Amygdala (tissue), 56 donors: ENCODE measurements at places on chromosomes 7 and 10.
A peak's percentile ranks its signal among the peaks of the same experiment; 100 is the strongest.

- DNase-seq, result no peak
Measured at GRCh38 chr7:602341-603141, 82.9 kb upstream of the PDGFA start.

- no peak for DNase-seq
Measured at GRCh38 chr10:49132362-49132737, 1.5 kb downstream of the FAM170B start.

DNA sequence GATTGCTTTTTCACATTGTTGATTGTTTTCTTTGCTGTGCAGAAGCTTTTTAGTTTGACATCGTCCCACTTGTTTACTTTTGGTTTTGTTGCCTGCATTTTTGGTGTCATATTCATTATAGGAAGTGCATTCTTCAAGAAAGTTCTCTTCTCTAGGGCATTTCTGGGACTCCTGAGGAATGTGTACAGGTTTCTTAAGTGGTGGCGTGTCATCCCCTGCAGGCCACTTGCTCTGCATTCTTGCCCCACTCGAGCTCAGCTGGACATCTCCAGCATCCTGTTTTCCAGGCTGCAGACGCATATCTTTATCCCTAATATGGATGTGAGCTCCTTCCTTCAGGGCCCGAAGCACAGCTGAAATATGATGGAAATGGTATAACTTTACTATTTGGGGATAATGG is 255.6 kb upstream of the HABP2 start:
- DNase-seq, result no peak

DNA sequence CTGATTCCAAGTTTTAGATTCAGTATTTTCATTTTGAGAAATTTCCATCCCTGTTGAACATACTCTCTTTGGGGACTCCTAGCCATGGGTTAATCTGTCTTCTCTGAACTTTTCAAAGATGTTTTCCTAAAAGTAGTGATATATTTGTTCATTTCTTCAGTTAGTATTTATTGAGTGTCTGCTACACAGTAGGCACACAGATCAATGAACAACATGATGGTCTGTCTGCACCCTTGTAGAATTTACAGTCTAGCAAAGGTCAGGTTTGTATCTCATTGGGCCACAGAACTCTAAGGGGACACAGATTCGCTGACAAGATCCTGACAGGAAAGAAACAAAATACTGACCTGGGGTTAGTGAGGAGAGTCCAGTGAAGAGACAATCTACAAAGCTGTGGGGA is 42.2 kb upstream of the PAPSS2 start:
- no peak for DNase-seq

DNA sequence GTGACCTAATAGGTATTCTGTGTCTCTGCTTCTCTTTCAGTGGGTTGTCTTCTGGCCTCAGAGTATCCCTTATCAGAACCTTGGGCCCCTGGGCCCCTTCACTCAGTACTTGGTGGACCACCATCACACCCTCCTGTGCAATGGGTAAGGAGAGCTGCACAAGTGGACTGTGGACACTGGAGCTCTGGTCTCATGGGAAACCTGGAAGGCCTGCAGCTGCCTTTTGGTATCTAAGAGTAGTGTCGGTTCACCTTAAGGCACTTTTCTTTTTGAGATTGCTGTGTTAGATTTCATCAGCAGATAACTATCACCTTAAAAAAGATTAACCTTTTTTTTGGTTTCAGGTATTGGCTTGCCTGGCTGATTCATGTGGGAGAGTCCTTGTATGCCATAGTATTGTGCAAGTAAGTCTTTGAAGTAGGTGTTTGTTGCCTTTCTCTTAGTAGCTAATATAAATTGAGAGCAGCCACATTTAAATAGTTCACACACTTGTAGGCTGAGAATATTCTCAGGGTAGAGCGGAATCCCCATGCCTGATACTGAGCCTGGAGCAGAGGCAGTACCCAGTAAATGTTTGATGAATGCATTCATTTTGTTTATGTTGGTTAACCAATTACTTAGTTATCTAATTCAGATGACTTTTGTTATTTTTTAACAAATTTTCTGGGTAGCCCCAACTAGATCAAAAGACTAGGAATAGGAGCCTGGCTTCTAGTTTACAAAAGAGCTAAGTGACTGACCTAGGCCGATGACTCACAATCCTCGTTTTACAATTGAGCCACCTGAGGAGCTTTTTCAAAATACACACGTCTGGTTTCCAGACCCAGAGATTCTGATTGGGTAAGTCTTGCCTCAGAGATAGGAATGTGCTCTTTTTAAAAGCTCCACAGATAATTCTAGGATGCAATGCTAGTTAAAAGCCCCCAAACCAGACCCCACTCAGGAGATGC is 3.6 kb downstream of the TMEM254 start:
- DNase-seq, result no peak

- DNase-seq, result no peak
Measured at GRCh38 chr7:20197125-20197748, 19.9 kb downstream of the MACC1 start.

DNA sequence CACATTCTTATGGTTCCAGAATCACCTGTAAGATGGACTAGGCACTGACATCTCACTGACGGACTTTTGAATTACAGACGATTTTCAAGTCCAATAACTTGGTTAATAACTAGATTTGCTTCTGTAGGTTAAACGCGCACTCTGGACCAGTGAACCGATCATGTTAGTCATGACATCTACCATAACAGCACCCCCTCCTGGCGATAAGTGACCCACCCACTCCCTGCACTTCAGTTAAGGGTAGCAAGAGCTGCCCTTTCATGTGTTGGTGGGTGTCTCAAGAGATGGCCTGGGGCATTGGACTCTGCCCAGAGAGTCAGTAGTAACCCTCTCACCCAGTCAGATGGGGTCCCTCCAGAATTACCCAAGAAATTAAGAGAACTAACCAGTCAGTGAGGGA is 12.9 kb downstream of the GRM8 start:
- DNase-seq, result no peak

GRCh38 chr7:34523226-34523918 is 134.6 kb upstream of the NPSR1 start:
- no peak for DNase-seq

GRCh38 chr10:28676968-28677887 is at the start of gene BAMBI:
BAMBI (plus strand) TSS chr10:28677521; CDS start chr10:28677898, 377 bp downstream.
- DNase-seq, result peak; percentile 85

DNA sequence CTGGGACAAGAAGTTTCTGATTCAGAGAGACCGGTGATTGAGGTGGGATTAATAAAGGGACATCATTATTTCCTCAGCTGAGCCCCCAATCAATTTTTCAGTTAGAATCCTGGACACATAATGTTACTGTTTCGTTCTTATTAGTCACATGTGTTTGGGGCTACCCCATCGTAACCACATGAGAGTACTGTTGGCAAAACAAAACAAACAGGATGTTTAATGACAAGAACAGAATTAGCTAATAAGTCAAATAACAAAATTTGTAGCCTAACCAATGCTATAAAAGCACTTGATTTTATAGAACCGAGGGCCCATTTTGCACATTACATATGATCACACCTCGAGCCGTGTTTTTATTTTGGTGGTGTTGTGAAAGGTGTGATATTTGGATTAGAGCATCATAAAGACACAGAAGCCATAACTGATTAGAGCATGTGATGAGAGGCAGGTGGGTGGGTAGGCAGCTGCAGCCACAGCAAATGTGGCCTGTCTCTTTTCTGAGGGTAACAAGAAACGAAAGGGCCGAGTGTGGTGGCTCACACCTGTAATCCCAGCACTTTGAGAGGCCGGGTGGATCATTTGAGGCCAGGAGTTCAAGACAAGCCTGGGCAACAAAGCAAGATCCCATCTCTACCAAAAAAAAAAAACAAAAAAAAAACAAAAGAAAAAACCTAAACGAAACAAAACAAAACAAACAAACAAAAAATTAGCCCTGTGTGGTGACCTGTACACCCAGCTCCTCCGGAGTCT is 1.8 kb upstream of the VWC2 start:
- DNase-seq, result no peak

GRCh38 chr10:99836711-99837110 is 54.3 kb downstream of the ABCC2 start:
- no peak for DNase-seq

DNA sequence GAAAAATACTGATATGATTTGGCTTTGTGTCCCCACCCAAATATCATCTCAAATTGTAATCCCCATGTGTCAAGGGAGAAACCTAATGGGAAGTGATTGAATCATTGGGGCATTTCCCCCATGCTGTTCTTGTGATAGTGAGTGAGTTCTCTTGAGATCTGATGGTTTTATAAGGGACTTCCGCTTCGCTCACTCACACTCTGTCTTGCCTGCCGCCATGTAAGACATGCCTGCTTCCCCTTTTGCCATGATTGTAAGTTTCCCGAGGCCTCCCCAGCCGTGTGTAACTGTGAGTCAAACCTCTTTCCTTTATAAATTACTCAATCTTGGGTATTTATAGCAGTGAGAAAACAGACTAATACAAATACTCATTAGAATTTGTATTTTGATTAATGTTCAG is 5.1 kb upstream of the MRPS17 start:
- no peak for DNase-seq

DNA sequence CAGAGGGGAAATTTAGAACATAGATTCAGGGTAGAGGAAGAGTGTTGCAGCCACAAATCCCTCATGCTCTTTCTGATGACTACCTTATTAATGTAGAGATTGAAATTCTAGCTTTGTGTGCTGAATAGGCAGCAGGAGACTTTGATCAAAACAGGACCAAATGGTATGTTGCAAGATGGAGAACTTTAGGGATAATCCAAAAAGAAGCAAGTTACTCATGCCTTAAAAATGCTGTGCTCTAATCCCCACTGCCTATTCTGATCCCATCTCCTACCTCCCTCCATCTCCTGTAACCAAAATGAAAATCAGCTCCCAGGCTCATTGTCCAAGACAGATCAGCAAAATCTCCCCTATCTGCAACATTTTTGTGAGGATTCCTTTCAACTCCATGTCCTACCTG is 31.3 kb downstream of the CH25H start:
- DNase-seq, result no peak

- DNase-seq, result no peak
Measured at GRCh38 chr7:83486957-83487356, 162.0 kb downstream of the SEMA3E start.

GRCh38 chr7:2204446-2204845 is 28.3 kb downstream of the MAD1L1 start:
- DNase-seq, result no peak

GRCh38 chr10:65710306-65710705 is 1215.5 kb upstream of the LRRTM3 start:
- no peak for DNase-seq

DNA sequence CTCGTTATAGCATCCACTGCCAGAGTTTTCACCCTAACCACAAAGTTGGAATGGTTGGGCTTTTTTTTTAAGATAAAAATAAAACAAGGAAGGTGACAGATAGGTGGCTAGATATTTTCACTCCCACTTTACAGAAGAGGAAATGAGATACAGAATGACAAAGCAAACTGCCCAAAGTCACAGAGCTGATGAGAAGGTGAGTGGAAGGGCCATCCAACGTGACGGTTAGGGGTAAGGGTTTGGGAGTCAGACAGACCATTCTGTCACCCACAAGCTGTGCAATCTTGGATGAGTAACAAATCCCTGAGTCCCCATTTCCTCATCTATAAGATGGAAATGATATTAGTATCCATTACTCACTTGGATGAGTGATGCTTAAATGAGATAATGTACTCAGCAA is 106.9 kb upstream of the PDLIM1 start:
- DNase-seq, result no peak

GRCh38 chr7:27960415-27960814 is 220.2 kb downstream of the JAZF1 start:
- no peak for DNase-seq

- DNase-seq, result no peak
Measured at GRCh38 chr7:91140982-91141381, 123.3 kb upstream of the FZD1 start.

GRCh38 chr10:13734151-13734550 is 147.4 kb downstream of the PRPF18 start:
- no peak for DNase-seq

GRCh38 chr10:53719658-53720057 is 947.1 kb upstream of the MBL2 start:
- no peak for DNase-seq

GRCh38 chr10:100436255-100436654 is 26.6 kb upstream of the WNT8B start:
- no peak for DNase-seq

GRCh38 chr10:1539216-1539615 is 198.1 kb downstream of the ADARB2 start:
- DNase-seq, result no peak

DNA sequence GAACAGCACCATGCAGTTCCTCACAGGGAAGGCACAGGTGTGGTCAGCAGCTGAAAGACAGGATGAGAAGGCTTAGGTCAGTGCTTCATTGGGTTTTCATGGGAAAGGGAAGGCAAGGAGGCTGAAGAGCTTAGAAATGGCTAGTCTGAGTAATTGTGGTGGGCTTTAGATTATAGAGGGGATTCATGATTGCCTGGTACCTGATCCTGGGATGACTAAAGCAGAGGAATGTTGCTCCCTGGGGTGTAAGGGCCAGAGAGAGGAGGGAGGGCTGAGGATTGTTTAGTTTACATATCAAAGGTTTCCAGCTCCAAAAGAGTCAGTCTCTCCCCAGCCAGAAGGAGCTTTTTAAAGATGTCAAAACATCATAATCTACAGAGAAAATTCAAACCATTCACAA is 396.3 kb upstream of the POM121L12 start:
- no peak for DNase-seq

DNA sequence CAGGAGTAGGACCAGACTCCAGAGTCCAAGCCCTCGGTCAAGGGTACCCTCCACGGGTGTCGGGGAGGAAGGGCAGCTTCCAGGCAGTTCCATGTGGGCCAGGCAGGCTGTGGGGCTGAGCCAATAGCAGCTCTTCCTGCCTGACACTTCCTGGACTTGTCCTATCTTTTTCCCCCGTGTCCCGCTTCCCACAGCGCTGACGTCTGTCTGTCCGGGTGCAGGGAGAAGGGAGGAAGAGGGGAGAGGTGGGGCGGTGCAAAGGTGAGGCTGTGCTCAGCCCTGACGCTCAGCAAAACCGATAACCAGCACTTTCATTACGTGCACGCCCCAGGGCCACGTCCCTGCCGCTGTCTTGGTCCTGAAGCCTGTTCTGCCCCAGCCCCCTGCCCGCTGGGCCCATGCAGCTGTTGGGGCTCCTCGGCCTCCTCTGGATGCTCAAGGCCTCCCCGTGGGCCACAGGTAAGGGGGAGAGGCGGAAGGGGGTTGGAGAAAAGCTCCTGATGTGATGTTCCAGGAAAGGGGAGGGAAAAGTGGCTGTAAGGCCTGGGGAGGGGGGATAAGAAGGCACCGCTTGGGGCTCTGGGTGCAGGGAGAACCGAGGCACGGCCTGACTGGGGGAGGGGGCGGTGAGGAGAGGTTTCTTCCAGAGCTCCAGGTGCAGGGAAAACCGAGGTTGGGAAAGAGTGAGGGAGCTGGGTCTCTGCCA is at the start of gene MUC3A:
Gene MUC3A (plus strand): TSS at position 308 of the 706 bp plus-strand sequence. CDS start 91 bp downstream, at position 399.
- DNase-seq, result no peak
